ENCODE measurements at places on chromosomes 1 and 21.

DNA sequence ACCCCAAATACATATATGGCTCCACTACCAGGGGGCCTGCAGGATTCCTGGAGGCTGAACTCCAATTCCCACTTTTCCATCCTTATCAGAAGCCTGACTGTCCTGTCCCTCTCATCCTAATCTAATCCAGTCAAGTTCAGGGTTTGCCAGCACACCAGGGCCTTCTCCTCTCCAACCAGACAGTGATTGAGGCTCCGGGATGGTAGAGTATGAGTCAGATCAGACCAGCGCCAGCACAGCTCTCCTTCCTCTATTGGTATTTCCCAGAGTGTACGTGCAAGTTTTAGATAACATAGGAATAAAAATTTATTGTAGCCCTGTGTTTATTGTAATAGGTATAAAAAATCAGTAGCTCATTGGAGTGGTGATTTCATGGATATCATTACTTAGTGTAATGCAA lies 24.5 kb upstream of the RCSD1 start:
- no peak for DNase-seq

- DNase-seq, result no peak
Observed at GRCh38 chr1:167714098-167714438, 7.7 kb upstream of the MPZL1 start.

- no peak for DNase-seq
Observed at GRCh38 chr1:206962272-206962671, 8.0 kb downstream of the FCAMR start.

DNA sequence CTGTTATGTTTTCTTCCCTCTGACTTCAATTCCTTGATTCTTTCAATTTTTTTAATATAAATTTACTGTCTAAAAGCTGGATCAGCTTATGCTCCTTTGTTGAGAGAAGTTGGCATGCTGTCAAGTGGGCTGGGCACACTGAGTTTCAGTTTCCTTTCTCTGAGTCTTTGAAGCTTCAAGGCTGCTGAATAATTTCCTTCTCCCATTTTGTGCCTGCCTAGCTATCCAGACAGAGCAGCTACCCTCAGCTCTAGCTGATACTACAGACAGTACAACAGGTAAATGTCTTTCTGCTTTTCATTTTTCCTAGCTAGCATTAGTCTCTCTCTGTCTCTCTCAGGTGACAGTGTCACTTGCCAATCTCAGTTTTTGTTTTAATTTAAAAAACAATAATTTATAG lies at the start of gene IFI44:
Gene IFI44 (plus strand): TSS at position 204 of the 400 bp plus-strand sequence. CDS start 365 bp downstream, outside the sequence.
- DNase-seq, result peak; percentile 77

- no peak for DNase-seq
Observed at GRCh38 chr21:45131537-45131999, 57.2 kb downstream of the ADARB1 start.

- no peak for DNase-seq
Observed at GRCh38 chr1:119960501-119960900, 64.2 kb upstream of the ADAM30 start.

GRCh38 chr1:100382657-100383056 lies 30.4 kb downstream of the CDC14A start:
- DNase-seq, result no peak

- no peak for DNase-seq
Observed at GRCh38 chr1:15592285-15592684, 7.4 kb upstream of the AGMAT start.

DNA sequence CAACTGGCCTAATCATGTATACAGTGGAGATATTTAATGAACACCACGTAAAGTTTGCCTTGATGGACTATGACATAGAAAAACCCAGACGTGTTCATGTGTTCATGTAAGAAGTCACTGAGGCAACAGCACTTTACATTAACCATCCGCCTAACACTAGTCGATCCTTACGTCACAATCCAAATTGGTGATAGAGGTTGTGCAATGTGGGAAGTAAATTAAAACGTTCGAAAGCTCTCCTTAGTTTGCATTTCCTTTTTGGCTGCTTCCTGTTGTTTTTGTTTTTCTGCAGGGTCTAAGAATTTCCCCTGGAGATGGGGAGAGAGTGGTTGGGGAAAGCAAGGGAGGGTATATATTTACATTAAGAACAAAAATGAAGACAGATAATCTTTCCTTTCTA lies 587.5 kb upstream of the ADGRL2 start:
- no peak for DNase-seq

DNA sequence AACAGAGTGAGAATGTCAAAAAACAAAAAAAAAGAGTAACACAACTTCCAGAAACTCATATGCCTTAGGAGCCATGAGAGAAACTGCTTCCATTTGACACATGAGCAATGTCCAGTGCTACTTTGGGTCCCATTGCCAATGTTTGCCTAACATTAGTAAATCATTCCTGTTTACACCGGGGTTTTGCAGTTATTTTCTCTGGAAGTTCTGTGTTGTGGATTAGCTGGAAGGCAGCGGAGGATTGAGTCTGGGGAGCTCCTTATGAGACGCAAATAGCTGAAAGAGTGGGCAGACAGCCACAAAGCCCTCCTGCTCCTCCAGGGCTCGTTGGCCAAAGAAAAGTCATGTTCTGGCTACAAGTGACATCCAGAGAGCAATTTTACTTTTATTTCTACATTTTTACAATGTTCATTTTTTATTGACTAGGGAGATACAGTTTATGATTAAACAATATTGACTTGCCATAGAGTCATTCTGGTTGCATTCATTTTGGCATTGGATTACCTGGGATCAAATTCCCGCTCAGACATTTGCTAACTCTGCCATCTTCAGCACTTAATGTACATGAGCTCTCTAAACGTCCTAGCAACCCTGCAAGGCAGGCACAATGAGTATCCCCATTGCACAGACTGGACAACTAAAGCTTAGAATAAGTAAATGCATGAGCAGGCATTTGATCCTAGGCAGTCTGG lies 66.4 kb upstream of the GALNT2 start:
- DNase-seq, result no peak

- no peak for DNase-seq
Observed at GRCh38 chr1:174149216-174149615, 10.1 kb upstream of the RABGAP1L start.

DNA sequence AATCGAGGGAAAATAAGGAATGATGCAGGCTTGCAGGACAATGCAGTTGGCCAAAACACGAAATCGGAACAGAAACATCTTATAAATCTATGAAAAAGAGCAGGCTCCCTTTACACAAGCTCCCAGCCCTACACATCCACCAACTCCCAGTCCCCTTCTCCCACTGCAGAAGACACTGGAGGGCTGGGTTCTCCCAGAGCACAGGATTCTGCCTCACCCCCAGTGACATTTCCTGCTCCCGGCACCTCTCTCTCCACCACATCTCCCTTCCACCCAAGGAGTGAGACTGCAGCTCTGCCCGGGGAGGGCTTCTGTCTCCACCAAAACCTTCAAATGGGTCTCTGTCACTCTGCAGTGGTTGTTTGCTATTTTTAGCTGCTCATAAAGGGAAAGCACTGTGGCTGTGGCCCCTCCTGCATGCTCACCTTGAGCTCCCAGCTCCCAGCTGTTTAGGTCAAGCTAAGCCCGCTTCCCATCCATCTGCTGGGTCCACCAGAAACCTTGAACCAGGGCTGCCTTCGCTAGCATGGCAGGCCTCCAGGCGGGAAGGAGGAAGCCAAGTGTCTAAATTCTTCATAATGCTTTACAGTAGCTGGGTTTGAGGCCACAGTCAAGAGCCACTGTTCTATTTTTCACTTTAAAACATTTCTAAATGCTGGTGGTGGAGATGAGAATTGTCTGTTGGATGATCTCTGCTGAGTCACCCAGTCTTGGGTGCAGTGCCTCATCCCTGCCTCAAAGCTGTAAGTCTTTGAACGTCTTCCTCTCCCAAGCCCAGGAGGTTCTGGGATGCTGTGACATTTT lies 3.3 kb upstream of the C2CD2 start:
- no peak for DNase-seq

DNA sequence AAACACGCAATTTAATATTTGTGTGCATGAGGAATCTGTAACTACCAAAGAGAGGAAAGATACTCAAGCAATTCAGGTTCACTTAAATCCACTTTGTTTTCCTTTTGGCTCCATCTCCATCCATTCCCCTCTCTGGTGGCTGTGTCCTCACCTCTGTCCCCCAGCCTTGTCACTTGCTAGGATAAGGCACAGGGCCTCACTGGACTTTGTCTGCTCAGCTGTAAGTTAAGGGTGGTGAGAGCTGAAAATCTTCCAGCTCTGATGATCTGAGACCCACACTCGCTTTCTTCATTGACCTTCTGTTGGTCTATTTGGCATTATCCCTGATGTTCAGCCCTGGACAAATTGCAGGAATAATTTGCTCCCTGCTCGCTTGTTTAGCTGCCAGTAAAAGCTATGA lies 56.5 kb downstream of the RHOU start:
- no peak for DNase-seq

GRCh38 chr1:59703226-59703917 lies 111.4 kb upstream of the HOOK1 start:
- no peak for DNase-seq

DNA sequence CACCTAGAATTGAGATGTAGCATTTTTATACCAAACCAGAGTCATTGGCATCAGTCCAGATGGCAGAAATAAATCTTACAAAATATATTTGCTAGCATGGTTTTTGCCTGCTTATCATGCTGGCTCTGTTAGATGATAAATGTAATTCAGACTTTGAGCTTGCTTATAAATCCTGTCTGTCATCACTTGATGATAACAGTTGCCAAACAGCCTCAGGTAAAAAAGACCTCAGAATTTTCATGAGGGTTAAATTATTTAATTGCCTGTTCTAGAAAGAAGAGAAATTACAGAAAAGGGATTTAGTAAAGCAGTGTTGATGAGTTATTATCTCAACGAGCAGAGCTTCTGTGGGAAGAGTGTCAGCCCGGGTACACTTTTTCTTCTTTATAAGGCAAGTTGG lies 83.3 kb downstream of the FNBP1L start:
- no peak for DNase-seq

DNA sequence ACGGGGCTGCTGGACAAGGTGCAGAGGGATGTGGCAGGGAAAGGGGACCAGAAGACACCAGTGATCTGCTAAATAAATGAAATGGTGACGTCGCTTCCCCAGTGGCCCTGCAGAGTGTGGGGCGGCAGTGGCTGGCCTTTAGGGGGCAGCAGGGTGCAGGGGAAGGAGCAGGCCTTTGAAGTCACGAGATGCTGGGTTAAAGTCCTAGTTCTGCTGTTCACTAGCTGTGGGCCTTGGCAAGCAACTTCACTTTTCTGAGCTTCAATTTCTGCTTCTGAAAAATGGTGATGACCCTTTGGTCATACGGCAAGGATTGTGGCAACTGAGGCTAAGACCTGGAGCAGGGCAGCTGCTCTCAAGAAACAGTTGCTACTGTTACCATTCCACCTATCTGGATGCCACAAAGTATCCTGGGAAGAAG lies 9.2 kb upstream of the GALE start:
- peak; percentile 87 for DNase-seq

- DNase-seq, result no peak
Observed at GRCh38 chr1:155913969-155914757, 3.0 kb upstream of the RIT1 start.

- no peak for DNase-seq
Observed at GRCh38 chr1:1433804-1434130, 1.7 kb upstream of the VWA1 start.

- DNase-seq, result no peak
Observed at GRCh38 chr1:197738927-197739326, 36.4 kb downstream of the DENND1B start.

DNA sequence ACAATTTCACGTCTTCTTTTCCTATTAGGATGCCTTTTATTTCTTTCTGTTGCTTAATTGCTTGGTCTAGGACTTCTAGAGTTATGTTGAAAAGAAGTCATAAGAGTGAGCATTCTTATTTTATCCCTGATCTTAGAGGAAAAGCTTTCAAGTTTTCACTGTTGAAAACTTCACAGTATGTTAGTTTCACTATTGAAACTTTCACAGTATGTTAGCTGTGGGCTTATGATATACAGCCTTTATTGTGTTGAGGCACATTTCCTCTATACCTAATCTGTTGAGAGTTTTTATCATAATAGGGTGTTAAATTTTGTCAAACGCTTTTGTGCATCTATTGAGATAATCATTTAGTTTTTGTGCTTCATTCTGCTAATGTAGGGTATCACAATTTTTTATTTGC lies 227.1 kb downstream of the LHX8 start:
- DNase-seq, result no peak

DNA sequence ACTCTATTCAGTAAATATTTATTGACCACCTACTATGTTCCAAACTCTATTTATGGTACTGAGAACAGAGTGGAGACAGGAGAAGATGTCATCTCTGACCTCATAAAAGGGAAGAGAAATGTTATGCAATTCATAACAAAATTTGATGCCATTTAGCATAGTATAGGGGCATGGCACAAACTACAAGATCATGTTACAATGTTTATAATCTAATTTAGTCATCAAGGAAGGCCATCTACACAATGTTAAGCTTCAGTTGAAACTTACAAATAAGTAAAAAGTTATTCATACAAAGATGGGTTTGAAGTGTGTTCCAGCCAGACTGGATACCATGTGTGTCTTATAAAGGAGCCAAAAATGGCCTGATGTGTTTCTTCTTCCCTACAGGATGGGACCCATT lies 146.8 kb upstream of the CHRM3 start:
- no peak for DNase-seq

DNA sequence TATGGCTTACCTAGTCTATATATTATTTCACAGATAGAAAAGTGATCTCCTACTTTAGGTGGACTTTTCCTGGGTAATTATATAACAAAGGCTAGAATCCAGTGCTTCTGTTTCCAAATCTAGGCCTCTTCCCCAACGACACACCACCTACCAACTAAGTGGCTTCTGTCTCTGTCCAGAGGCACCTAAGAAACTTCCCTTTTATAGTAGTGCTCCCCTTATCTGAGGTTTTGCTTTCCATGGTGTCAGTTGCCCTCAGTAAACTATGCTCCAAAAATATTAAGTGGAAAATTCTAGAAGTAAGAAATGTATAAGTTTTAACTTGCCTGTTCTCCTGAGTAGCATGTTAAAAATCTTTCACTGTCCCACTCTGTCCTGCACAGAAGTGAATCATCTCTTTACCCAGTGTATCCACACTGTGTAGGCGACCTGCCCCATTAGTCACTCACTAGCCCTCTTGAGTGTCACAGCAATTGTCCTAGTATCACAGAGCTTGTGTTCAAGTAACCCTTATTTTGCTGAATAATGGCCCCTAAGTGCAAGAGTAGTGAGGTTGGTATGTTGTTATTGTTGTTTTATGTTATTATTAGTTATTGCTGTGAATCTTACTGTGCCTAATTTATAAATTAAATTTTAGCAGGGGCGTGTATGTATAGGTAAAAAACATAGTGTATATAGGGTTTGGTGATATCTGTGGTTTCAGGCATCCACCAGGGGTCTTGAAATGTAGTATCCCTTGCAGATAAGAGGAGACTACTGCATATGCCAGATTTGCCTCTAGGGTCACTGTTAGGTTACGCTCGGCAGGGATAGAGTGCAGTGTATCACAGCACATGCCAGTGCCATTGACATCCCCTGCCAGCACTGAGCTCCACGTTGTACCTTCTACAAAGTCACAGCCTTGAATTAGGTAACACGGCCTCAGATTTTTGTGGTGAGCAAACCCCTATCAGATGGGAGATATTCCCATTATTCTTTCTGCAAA lies 14.7 kb upstream of the CD53 start:
- DNase-seq, result no peak
